ENCODE measurements at places on chromosomes 11 and 22.

- no peak for DNase-seq
These were observed 87.4 kb downstream of the TRMU start for GRCh38 chr22:46422896-46423295.

- DNase-seq, result no peak
These were observed 104.4 kb upstream of the PLET1 start for GRCh38 chr11:112364962-112365481.

DNA sequence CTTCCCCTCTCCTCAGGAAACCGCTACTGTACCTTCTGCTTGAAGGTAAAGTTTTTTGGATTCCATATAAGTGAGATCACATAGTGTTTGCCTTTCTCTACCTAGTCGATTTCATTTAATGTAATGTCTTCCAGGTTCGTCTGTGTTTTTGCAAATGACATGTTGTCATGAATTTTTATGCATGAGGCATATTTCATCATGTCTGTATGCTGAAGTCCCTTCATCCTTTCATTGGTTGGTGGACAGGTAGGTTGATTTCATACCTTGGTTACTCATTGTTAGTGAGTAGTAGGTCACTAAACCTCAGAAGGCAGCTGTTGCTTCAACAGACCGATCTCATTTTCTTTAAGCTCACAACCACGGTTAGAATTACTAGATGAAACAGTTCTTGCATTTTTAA, 60.3 kb downstream of the LRRC74B start:
- DNase-seq, result no peak

GRCh38 chr22:25650833-25651232, 86.4 kb downstream of the GRK3 start:
- DNase-seq, result no peak

DNA sequence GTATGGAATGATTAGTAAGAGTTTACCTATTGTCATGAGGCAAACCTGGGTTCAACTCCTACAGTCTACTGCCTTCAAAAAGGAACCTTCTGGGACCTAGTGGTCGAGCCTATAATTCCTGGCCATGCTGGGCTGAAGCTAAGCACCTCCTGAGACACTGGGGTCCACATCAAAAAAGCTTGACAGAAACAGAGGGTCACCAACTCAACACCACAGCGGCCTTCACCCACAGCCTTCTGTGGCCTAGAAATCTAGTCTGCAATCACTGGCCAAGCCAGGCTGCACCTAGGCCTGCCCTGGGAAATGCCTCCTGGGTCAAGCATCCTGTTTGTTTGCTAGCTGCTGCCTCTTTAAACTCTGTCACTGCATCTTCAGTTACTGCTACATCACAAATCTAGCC, 153.9 kb upstream of the C11orf58 start:
- no peak for DNase-seq

- no peak for DNase-seq
These were observed 96.9 kb downstream of the MTMR3 start for GRCh38 chr22:29979777-29980321.

DNA sequence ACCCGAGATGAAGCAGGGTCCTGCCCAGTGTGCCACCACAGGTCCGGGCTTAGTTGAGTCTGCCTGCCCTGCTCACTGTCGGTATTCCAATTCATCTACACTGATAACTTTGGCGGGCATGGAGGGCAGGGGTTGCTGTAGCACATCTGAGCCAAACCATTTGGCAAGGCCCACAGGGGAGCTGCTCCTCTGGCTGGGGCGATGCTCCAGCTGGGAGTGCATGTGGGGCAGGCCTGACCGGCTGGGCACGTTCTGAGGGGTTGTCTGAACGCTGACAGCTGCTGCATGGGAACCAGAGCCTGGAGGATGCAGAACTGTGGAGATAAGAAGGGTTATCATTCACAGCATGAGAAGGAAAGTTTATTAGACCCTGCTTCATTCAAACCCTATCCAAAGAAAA, 40.4 kb downstream of the DRG1 start:
- no peak for DNase-seq

DNA sequence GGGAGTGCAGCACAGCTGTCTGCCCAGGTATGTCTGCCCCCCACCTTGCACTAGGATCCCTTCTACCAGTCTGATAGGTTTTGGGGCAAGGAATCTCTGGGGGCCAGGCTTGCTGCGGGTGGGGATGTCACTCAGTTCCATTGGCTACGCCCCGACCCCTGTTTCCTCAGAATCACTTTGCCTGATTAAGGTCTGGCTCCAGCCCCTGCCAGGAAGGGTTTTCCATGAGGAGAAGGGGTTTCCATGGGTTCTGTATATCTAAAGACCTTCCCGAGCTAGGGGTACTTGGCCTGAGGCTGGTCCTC, 14.0 kb downstream of the OTOG start:
- no peak for DNase-seq

- no peak for DNase-seq
These were observed 53.1 kb upstream of the HORMAD2 start for GRCh38 chr22:30027169-30027568.

DNA sequence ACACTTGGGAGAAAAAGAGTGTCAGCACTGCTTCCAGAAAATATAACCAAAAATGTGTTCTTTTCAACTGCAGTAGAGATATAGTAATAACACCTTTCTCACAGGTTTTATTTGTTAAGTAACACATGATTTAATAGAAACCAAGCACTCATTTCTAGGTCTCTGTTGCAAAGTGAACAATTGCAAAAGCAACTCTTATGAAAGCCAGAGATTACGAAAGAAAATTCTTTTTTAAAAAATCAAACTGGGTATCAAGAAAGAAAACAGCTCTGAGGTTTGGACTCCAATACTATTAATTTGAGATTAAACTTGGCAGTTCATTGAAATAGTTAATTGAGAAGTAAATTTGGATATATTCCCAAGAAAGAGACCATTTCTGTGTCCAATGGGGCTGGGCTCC, 9.8 kb upstream of the XKR3 start:
- no peak for DNase-seq

DNA sequence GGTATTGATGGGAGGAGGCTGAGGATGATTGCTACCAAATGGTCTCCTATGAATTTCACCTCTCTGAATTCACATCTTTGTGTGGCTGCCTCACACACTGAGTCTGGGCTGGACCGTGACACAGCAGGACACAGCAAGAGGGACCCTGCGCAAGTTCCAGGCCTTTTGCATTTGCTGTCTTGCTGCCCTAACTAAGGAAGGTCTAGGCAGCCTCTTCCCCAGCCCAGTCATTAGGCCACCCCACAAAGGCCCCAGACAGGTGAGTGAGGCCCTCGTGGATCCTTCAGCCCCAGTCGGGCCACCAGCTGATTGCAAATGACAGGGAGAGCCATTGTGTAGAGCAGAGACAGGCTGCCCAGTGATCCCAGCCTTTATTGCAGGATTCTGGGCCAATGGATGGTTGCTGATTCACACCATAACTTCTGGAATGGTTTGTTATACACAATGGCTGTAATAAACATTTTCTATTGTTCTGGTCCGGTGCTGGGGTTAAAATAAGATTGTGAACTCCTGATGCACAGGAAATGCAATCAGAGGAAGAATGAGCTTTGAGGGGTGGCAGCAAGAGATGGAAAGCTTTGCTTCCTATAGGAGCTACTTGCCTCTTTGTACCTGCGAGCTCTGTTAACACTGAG, 28.5 kb upstream of the CSNK2A3 start:
- no peak for DNase-seq

- DNase-seq, result no peak
These were observed 7.0 kb upstream of the CHADL start for GRCh38 chr22:41247703-41248102.

- no peak for DNase-seq
These were observed 1288.4 kb downstream of the BRD1 start for GRCh38 chr22:48539261-48539660.

DNA sequence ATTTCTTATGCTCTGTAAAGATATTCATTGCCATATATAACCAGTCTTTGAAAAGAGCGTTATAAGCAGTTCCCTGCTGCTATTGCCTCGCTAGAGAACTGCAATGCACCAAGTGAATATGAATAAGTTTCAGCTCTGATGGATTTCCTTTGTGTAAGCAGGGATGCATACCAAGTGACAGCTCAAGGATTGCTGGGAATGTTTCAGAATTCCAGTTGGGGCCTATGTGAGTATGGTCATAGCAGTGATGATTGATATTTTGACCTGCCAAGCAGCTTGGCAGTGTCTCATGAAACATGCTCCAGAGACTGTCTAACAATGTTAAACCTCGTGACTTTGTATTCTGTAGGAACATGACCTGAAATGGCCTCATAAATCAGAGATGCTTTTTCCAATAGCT, 312.6 kb downstream of the C11orf87 start:
- no peak for DNase-seq

GRCh38 chr11:75481922-75482606, 43.7 kb downstream of the GDPD5 start:
- DNase-seq, result no peak

All from thymus (tissue), 14 donors.